CD4-positive, alpha-beta T cell treated with Interferon alpha-2 for 1 hour (primary cell): ENCODE measurements at places on chromosomes 11 and 22.

GRCh38 chr22:47304854-47305253 is 542.4 kb downstream of the TBC1D22A start:
- DNase-seq, result no peak

DNA sequence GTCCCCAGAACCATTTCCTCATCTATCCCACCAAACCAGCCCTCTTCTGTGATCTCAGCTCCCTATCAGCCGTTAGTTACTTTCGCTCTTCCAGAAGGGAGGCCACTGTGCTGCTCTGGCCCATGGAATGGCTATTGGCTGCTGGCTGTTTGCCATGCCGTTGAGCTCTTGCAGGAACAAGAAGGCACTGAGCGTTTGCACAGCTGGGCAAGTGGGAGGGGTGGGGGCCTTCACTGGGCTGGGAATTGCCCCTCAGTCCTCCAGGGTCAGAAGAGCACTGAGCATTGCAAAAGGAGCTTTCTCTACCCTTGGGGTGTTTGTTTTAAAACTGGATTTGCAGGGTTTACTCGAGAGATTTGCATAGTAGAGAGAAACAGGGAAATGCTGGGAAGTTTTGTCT is 129.0 kb upstream of the PARVA start:
- no peak for DNase-seq

GRCh38 chr11:36390963-36391471 is 94.9 kb downstream of the PRR5L start:
- DNase-seq, result peak; percentile 76

DNA sequence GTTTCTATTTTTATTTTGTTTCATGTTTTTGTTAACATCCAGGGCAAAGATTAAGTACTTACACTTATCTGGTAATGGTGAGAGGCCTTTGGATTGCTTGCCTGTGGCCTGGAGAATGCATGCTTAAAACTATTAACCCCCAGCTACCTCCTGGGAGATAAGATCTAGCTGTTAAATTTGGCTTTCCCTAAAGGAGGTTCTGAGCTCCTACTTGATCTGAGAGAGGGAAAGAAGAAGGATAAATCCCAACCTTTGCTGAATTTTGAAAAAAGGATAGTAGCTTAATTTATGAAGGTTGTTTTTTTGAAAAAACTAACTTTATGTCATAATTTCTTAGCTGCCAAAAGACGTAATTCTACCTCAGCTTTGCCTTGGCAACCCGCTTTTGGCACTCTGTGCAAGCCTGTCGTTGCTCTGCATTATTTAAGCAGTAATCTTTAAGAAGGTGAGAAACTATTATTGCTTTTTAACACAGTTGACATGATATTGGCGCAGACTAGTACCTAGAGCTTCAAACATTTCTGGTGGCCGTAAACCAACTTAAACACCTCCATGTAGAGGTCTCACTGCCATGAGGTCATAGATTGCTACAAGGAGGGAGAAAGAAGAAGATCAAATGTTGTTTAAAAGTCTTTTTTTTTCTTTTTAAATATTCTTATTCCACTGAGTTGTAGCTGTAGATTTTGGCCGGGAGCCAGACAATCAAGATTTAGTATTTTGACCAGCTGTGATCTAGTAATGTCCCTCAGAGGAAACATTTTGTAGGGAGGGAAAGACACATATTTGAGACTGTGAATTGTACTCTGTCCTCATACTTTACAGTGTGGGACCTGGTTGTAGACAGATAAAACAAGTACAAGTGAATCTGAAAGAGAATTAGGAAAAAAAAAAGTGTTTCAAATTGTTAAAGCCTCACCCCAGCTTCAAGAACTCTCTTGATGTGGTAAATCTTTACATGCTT is 74.4 kb downstream of the WNT11 start:
- DNase-seq, result no peak

DNA sequence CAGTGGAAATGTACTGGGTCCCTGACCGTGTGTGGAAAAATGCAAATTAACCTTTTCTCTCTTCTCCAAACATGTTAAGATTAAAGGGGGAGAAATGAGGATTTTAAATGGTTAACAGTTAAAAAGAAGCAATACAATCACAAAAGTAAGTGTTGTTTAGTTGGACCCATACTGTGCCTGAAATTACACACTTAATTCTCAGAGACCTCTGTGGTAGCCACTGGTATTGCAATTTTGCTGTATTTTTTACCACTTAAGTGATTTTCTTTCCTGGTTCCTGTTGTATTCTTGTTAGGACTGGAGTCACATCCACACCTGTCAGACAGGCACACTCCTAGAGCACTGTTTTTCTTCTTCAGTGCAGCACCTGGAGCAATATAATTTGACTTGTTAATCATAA is 179.6 kb upstream of the PDGFD start:
- DNase-seq, result no peak

DNA sequence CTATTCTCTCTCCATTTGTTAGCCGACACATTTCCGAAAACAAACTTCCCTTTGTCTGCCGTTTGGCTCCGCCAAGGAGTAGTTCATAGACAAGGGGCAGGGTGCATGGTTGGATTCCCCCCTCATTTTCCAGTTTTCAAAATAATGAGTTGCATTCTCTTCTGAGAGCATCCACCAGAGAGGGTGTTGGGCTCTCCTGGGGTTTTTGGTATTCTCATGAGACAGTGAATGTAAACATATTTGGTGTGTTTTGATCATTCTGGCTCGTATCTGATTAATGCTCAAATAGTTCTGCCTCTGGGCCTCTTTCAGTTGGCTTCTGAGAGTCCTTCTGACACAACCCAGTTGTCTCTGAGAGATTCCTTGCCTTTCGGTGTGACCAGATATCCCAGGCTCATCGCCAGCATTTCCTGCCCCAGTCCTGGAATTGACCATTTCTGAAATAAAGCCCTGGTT is 21.7 kb downstream of the GRAMD4 start:
- no peak for DNase-seq
